ENCODE measurements at places on chromosomes 13 and 19.

- no peak for DNase-seq
Measured at GRCh38 chr19:35363001-35363590, 4.8 kb downstream of the FFAR3 start.

- DNase-seq: peak; percentile 70
Measured at GRCh38 chr19:3346677-3347353, 19.6 kb upstream of the NFIC start.

DNA sequence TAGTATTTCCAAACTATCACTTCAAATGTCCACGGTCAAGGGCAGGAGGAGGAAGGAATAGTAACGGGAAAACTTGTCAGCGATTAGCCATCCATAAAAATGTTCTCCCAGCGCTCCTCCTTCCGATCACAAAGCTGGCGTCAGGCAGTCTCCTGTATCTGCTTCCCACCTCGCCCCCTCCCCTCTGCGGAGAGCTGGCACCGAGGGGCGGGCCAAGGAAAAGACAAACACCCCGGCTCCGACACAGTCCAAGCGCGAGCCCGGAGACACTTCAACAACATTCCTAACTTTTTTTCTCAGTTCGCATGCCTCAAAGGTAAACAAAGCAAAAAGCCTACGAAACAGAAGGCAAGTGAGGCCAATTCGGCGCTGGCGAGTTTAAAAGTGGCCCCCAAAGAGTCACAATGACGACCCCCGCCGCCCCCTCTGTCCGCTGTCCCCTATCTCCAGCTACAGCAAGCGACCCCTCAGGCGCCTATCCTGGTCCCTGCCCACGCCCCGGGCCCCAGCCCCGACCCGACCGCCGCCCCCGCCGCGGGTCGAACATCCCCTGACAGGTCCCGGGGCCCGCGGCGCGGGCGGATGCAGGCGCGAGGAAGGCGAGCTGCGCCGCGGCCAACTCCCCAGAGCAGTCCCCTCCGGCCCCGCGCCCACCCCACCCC is 736 bp downstream of the SMAD9 start:
- peak; percentile 66 for DNase-seq

- DNase-seq: no peak
Measured at GRCh38 chr19:48239582-48240141, 16.1 kb downstream of the CARD8 start.

GRCh38 chr19:46898731-46899130 is 37.9 kb downstream of the ARHGAP35 start:
- DNase-seq: peak; percentile 63

DNA sequence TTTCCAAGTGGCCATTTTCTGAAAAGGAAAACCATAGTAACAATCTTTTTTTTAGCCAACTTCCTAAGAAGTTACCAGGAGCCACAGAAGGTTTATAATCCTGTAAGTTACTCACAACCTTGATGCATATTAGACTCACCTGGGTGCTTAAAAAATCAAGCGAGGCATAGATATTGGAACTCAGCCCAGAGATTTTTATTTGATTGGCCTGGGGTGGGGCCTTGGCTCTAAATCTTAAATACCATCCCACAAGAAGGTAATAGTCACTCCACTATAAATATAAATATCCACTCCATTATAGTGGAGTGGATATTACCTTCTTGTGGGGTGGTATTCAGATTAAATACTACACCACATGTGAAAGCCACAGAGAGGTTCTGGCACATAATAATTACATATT is 429.6 kb downstream of the RFC3 start:
- no peak for DNase-seq

GRCh38 chr13:111005808-111006505 is 91.1 kb upstream of the ANKRD10 start:
- DNase-seq: peak; percentile 38

DNA sequence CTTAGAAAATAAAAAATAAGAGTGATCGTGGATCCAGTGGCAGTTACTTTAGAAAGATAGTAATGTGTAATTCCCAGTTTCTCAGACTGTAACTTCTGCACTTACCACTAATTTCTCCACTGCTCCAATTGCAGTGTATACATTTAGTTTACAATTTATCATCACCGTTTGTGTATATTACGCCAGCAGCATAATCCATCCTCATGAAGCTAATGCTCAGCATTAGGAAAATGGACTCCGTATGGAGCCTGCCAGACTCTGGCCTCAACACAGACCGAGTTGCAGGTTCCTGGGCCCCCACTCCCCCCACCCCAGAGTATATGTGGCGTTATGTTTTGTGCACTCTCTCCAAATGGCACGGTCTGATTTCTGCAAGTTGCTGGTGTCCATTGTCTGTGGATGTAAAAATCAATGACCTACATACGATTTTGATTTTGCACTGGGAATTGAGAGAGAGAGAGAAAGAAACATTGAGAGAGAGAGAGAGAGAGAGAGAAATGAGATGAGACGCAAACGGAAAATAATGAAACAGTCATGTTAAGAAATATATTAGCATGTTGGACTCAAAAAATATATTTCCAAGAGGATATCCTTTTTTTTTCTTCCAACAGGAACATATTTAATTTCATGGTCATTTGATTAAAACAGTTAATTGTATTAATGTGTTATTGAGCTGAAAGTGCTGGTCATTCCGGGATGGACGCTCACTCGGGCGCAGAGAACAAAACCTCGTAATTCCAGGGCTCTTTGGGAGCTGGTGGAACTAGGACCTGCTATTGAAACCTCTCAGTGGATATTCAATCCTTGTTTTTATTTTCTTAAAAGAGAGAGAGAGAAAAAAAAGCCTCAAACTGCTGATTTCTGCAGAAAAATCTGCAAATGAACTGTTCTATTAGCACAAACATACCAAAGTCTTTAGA is 278.8 kb downstream of the TSHZ3 start:
- no peak for DNase-seq

GRCh38 chr13:33676045-33676989 is 141.6 kb upstream of the RFC3 start:
- peak; percentile 69 for DNase-seq

GRCh38 chr13:57925250-57925649 is 293.7 kb downstream of the PCDH17 start:
- no peak for DNase-seq

DNA sequence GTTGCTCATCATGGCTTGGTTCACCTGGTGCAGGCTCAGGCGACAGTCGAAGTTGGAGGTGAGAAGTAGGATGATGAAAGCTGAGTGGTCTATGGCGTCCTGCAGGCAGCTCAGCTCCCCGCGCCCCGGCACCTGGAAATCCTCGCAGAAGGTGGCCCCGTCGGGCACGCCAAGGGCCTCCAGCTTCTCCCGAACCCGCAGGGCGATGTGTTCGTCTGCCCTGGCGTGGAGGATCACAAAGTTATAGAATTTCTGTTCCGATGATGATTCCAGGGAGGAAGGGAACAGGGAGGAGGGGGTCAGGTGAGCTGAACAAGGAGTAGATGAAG is 14.6 kb downstream of the TICAM1 start:
- DNase-seq: no peak

- no peak for DNase-seq
Measured at GRCh38 chr13:91825516-91825915, 427.1 kb downstream of the GPC5 start.
